ENCODE measurements at places on chromosomes 6 and 20.
A peak's percentile ranks its signal among the peaks of the same experiment; 100 is the strongest.

DNA sequence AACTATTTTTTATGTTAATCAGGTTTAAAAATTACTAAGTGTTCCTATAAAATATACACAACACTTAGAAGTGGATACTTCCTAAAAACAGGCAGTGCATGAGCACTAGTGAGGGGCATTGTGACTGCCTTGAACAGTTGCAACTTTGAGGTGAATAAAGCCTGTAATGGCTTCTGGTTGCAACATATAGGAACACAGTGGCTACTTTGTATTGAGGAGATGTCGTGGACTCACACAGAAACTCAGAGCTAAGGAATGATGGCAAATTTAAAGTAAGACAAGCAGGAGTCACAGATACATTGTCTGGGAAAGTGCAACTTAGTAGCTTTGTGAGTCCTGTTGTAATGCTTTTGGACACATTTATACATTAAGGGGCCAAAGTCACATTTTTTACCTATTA, 861 bp upstream of the HLA-A start:
- no peak for DNase-seq

DNA sequence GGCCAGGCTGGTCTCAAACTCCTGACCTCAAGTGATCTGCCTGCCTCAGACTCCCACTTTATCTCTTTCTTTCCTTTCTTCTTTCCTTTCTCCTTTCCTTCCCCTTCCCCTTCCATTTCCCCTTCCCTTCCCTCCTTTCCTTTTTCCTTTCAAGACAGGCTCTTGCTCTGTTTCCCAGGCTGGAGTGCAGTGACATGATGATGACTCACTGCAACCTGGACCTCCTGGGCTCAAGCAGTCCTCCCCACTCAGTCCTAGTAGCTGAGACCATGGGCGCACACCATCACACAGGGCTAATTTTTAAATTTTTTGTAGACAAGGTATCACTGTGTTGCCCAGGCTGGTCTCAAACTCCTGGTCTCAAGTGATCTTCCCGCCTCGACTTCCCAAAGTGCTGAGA, 377.6 kb upstream of the ZFP64 start:
- DNase-seq: no peak

GRCh38 chr6:33708516-33709204, 2.8 kb downstream of the UQCC2 start:
- DNase-seq: no peak

- DNase-seq: no peak
These were observed 2.2 kb downstream of the IBTK start for GRCh38 chr6:82245376-82245775.

- DNase-seq: peak; percentile 68
These were observed 89.8 kb upstream of the PRSS16 start for GRCh38 chr6:27157459-27158315.

DNA sequence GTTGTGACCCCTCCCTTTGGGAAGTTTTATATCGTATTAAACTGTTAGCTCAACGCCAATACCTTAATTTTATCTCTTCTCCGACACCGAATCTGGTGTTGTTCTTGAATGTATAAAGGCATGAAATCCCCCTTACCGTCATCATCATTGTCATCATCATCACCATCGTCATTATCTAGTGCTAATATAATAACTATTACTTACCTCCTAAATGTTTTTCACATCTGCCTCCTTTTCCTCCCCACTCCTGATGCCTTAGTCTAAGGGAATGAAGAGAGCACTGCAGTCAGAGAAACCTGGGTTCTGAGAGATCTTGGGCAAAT, 677 bp upstream of the ZBTB24 start:
- DNase-seq: no peak

GRCh38 chr6:97438011-97438671, 155.1 kb upstream of the MMS22L start:
- DNase-seq: no peak

- DNase-seq: no peak
These were observed 19.0 kb upstream of the BLOC1S5 start for GRCh38 chr6:8082954-8083858.

- DNase-seq: no peak
These were observed 81.7 kb downstream of the PERP start for GRCh38 chr6:138025528-138025978.

- no peak for DNase-seq
These were observed 85.9 kb downstream of the CRYBG1 start for GRCh38 chr6:106446287-106446885.

DNA sequence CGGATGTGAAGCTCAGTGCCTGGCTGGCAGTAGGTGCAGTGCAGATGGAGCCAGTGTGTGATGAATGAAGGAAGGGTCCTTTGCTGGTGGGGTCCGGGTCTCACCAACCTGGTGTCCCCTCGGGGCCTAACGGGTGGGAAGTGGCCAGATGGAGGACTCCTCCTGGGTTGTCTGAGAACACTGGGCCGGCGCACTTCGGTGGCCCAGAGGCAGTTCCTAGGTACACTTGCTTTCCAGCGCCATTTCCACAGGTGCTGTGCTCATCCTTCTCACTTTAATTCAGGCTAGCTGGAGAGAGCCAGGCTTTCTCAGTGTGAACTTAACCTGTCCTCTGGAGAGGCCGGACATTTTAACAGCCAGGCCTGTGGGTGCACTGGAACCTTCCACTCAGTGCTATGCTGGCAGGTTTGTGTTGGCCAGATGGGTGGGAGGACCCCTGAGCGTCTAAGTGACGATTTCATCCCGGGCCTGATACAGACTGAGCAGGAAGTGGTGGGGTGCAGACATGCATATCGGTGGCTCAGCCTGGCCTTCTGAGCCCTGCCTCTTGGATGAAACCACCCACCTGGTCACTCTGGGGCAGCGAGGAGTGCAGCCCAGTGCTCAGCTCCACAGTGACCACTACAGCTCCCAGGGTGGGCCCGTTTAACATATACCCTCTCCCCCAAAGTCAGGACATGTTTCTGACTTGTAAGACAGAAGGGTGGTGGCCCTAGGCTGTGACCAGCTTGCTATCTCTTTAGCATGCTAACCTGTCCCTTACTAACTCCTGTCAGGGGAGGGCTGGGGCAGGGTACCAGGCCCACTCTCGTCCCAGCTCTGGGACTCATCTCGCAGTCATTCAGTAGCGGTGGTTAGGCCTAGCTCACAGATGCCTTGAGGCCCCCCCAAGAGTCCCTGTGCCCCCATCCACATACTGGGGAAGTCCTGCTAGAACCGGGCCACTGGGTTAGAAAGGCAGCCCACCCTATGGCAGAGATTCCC, 8.2 kb upstream of the PYGB start:
- no peak for DNase-seq

- no peak for DNase-seq
These were observed 44.1 kb upstream of the CHRNA4 start for GRCh38 chr20:63405102-63405730.

GRCh38 chr20:41524980-41525613, 93.1 kb downstream of the CHD6 start:
- no peak for DNase-seq

DNA sequence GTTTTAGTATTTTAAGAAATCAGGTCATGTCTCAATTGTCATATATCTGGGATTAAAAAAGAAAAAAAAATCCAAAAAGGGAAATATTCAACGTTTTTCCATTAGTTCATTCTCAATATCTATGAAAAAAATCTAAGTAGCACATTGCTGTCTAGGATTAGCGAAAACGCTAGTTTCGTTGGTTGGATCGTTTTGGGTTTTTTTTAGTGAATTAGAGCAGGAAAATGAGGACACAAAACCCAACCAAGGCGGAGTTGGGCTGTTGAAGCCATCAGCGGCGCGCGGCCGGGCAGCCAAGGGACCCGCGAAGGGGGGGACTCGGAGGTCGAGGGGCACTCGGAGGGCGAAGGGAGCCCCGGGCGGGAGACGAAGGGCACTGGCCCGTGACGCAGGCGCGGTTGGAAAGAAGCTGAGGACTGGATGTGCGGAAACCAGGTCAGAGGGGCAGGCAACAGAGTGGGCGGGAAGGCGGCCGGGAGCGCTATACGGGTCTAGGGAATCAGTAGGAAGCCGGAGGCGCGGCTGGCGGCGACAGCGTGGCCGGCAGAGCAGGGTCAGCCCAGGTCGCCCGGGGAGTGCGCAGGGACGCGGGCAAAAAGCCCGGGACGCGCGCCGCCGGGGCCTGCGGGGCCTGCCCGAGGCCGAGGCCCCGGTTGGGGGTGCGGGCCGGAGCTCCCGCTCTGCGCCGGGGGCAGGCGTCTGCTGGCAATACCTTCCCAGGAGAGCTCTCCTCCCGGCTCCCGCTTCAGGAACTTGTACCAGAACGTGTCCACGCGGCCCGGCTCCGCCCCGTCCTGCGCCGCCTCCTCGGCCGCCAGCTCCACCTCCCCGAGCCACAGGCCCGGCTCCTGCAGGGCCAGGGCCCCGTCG, 599 bp downstream of the EPM2A start:
- DNase-seq: peak; percentile 42

DNA sequence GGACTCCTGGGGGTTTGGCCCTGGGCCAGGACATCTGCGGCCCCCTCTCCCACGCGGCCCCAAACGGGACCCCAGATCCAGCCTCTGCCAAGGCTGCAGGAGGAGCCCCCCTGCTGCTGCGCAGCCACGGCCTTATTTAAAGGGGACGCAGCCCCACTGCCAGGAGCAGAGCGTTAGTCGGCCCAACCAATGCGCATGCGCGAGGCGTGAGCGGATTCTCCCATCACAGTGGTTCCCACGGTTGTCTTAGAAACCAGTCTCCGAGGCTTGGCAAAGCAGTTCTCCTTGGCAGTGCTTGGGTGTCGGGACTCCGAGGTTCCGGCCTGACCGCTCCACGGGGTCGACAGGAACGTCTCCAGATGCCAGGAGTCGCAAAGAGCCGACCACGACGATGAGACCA, 288.3 kb upstream of the ZNF337 start:
- peak; percentile 39 for DNase-seq

DNA sequence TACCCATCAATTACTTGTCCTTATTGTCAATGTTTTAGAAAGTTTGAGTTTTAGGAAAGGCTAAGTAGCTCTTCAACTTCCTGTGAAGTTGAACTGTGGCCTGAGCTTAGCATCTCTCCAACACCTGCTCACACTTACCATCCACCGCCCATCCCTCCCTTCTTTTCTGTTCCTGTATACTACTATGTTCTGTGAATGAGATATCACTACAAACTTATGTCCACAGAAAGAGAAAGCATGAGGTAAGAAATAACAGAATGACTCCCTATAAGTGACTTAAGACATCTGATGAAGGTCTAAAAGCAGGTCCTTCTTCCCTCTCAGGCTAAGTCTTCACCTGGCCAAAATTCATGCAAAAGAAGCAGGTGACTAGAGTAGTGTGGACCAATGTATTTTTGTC, 246.3 kb upstream of the PREP start:
- no peak for DNase-seq

DNA sequence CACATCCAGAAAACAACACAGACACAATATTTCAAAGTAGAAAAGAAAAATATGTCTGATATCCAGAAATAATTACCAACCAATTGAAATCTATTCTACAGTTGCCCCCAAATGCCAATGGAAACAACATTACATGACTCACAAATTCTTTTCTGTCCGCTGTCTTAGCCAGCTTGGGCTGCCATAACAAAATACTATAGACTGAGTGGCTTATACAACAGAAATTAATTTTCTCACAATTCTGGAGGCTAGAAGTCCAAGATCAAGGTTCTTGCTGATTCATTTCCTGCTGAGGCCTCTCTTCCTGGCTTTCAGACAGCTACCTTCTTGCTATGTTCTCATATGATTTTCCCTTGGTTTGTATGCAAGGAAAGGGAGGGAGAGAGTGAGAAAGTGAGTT, 698.1 kb downstream of the DHX35 start:
- no peak for DNase-seq

DNA sequence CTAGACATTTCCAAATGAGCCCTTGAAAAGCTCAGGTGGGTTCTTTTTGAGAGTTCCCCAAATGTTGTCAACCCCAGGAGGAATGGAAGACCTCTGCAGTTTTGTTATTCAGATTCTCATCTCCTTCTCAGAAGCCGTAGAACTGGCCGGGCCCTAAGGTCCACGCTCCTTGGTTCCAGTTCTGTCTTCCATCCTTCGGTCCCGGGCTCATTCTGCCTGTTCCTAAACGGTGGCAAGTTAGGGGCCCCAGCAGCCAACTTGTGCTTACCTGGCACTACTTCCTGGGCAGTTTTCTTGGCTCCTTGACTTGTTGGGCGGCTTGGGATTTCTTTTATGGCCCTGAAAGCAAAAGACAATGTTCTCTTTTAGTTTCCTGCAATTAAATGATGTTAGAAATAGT, 6.4 kb downstream of the ESR1 start:
- no peak for DNase-seq

- no peak for DNase-seq
These were observed 130.4 kb downstream of the PTPRK start for GRCh38 chr6:128389820-128390534.

GRCh38 chr6:164665328-164665727, 644.1 kb downstream of the C6orf118 start:
- DNase-seq: no peak

- DNase-seq: no peak
These were observed 50.2 kb upstream of the HINT3 start for GRCh38 chr6:125906158-125906998.

DNA sequence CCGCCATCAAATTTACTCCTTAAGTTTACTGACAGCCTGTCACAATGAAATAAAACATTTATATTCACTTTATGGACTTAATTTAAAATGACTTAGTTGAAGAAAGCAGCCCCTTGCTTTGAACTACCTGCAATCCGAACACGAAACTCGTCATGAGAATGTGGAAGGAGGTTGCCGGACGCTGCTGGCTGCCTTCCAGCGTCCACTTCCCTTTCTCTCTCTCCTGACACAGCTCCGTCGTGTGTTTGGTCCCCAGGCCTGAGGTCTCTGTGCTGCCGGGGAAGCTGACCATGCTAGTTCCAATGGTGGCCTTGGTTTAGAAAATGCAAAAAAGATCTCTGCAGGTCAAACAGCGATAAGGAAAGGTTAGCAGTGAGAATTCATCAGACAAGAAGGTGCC, 519.7 kb downstream of the CDH26 start:
- DNase-seq: no peak

DNA sequence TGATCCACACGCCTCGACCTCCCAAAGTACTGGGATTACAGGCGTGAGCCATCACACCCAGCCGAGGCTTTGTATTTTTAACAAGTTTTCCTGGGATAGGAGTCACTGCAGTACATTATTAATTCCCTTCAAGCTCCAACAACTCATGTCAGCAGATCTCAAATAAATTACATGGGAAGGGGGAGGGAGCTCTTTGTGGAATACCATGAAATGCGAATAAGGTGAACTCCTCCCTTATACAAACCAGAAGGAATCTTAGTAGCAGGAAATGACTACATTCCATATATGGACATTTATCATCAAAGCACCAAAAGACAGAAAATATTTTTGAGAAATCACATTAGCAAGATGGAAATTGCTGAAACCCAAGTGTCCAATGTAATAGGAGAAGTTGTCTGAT, 2.9 kb downstream of the GSS start:
- no peak for DNase-seq

DNA sequence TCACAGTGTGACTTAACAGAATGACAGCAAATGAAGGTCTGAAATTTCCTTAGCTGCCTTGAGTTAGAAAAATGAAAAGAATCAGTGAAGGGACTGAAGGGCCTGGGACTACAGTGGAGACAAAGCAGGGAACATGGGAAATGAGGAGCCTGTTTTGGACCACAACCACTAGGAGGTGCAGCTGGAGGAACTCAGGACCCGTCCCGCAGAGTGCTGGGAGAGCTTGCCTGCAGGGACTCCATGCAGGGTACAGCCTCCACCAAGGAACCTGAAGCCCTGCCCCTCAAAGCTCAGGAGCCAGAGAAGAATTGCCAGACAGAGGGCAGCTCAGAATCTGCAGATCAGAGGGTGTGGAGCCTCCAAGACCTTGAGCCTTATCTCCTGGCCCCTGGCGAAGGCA, 50.7 kb downstream of the LRFN2 start:
- no peak for DNase-seq
